ENCODE measurements at places on chromosomes 13 and 19.

- DNase-seq = peak; percentile 83
Observed at GRCh38 chr13:95644601-95645052, at the start of gene DZIP1. Gene DZIP1, minus strand, starts transcription at chr13:95644706. Its CDS starts 2,677 bp downstream, at chr13:95642029.

GRCh38 chr13:23868521-23868920, 20.7 kb downstream of the MIPEP start:
- no peak for DNase-seq

DNA sequence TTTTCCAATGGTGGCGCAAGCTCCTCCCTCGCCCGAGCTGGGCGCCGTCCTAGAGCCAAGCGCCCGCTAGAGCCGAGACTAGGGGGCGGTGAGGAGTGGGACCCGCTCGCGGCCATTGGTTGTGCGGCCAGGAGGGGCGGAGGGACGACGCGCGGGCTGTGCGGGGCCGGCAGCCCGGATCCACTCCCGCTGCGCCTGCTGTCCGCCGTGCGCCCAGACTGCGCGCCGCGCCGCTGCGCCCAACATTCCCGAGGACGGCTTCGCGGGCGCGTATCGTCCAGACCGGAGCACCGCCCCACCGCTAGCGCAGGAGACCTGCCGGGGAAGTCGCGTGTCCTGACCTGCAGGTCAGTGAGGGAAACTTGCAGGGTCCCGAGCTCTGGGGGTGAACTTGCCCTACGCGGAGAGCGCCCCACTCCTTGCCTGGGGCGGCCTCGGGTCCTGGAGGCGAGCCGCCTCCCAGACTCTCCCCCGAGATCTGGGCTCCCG, at the start of gene SERTM1:
TSS of gene SERTM1 (plus strand) at position 183 of the 489 bp plus-strand sequence. CDS start 21,059 bp downstream, outside the sequence.
- no peak for DNase-seq

GRCh38 chr19:31257426-31258130, 91.7 kb downstream of the TSHZ3 start:
- DNase-seq = no peak

DNA sequence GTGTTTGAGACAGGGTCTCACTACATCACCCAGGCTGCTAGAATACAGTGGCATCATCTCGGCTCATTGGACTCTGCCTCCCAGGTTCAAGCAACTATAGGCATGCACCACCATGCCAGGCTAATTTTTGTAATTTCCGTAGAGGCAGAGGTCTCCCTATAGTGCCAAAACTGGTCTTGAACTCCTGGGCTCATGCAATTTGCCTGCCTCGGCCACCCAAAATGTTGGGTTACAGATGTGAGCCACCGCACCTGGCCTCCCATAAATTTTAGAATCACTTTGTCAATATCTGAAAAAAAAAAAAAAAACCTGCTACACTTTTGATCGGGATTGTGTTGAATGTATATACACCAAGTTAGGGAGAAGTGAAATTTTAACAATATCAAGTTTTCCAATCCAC, 11.9 kb upstream of the PLEKHF1 start:
- no peak for DNase-seq

- DNase-seq = no peak
Observed at GRCh38 chr13:33541962-33542308, 256.4 kb upstream of the STARD13 start.

GRCh38 chr13:66558506-66558905, 671.6 kb downstream of the PCDH9 start:
- no peak for DNase-seq

GRCh38 chr19:49301165-49301865, 23.7 kb downstream of the SLC6A16 start:
- DNase-seq = no peak
